Right ventricle myocardium superior (tissue), 1 donor: ENCODE measurements at places on chromosomes 7 and 10. TPM values are rescaled to one million over a fixed set of nuclear protein-coding genes. Genes with fewer than 3 reads are reported as not detected.

GRCh38 chr10:12687996-12688395 lies 313.5 kb downstream of the CCDC3 start:
- DNase-seq: no peak

DNA sequence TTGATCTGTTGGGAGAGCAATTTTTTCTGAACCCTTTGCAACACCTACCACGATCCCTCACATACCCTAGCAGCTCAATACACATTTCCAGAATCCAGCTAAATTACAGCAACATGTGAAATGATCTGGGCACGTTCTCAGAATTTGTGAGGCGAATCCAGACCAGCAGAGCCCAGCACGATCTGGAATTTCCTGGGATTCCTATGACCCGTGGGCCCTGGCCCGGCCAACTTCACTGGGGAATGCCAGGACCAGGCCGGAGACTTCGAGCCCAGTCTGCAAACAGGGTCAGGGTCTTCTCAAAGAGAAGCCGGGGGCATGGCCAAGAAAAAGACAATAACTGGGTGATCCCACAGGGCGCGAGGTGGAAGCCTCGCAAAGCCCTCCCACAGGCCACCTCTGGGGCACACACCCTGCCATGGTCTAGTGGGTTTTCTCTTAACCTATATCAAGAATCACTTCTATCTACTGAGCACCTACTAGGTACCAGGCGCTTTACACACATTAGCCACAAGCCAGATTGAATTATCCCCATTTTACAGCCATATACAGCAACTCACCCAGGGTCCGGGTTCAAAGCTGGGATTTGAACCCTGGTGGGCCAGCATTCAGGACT lies 33.8 kb downstream of the FAM53B start:
- no peak for DNase-seq

DNA sequence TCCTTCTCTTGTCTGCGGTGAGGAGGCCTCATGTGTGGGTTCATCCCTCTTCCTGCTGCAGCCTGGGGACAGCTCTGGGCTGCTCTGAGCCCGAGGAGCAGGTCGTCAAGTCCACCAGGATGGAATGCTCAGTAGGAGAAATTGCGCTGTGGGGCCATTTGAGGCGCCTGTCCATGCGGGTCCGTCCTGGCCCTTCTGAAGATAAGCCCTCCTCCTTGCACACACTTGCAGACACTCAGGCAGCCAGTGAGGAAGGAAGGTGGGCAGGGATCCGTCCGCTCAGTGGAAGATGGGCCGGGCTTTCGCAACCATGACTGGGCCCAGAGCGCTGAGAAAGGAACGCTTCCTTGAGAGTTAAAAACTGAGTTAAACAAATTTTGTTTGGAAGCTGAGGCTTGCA lies 356.8 kb downstream of the GLRX3 start:
- DNase-seq: no peak

GRCh38 chr10:8420182-8420581 lies 365.7 kb downstream of the GATA3 start:
- DNase-seq: no peak

- DNase-seq: no peak
Measured at GRCh38 chr7:31957756-31958155, 112.5 kb downstream of the PDE1C start.

GRCh38 chr7:44595934-44596635 lies 10.3 kb upstream of the OGDH start:
- DNase-seq: no peak

DNA sequence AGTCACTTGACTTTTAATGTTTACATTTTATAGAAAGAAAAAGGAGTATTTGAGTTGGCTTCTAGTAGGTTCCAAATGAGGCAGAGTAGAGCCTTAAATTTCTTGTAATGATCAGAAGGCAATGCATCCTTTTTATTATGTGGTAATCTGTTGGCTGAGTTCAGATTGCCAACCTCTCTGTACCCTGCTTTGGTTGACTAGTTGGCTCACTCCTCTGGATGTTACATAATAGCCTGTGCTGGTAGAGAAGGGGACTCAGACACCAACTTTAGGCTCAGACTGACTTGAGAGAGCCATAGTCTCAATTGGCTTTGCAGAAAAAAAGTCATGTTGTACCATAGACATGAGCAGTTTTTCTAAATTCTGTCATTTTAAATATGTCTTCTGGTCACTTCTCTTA lies 46.8 kb upstream of the GLCCI1 start:
- no peak for DNase-seq

GRCh38 chr7:26574476-26574875 lies 282.8 kb downstream of the SNX10 start:
- no peak for DNase-seq

DNA sequence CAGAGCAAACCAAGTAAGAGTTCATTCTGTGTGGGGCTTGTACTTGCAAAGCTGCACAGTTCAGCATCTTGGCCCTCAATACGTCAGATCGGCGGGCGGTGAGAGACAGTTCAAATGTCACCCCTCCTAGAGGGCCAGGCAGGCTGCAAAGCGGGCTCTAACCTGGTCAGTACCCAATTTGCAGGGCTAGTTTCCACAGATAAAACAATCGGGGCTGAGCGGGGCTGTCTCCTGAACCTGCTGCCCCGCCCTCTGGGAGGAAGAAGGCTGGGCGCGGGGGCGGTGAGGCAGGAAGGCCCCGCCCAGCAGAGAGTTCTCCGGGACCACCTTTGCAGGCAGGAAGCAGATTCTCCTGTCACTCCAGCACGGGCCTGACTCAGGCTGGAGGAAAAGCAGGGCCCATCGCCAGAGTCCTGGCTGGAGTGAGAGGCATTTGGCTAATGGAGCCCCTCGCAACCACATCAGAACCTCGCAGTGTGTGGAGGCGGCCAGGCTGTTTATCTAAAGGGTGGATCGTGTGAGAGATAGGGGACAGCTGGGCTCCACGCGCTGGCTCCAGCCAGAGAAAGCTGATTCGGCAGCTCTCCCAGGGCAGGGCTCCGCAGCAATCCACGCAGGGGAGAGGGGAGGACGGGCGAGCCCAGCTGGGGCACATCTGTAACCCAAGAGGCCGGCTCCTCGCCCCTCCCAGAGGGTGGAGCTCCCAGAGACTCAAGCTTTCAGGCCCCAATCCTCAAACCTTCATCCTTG lies 83.1 kb downstream of the SH3PXD2A start:
- peak; percentile 93 for DNase-seq

DNA sequence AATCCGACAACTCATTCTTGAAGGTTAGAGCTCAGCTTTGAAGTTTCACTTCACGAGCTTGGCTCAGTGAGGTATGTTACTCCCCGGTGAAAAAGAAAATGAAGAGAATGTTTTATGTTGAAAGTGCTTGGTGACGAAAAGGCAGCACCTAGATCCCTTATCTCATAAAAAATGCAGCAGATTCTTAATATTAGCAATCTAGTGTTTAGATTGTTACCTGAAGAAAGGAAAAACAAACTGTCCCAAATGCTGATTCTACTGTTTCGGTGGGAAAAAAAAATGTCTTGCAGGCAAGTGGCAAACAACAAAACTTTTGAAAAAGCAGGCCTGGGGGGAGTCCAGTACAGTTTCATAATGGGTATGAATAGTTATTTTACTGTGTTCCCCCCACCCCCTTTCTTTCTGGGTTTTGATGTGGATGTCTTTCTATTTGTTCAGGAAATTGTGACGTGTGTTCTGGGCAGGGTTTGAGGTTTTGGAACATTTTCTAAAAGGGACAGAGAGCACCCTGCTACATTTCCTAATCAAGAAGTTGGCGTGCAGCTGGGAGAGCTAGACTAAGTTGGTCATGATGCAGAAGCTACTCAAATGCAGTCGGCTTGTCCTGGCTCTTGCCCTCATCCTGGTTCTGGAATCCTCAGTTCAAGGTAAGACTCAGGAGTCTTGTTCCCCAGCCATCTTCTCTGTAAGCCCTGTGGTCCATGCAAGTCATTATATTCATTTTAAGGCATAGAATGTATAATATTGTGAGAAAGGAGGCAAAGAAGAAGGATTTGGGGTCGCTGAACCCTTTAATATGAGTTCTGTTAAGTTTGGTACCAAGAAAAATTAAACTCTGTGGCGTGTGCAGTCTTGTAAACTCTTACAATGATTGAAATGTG lies at the start of gene SRGN:
SRGN (plus strand) TSS at position 514 of the 881 bp plus-strand sequence; CDS start at position 569, 55 bp downstream.
- peak; percentile 59 for DNase-seq

GRCh38 chr10:122877264-122877663 lies 2.1 kb downstream of the FAM24B start:
- DNase-seq: no peak

GRCh38 chr7:64098-64915 lies 128.1 kb upstream of the FAM20C start:
- DNase-seq: peak; percentile 72

DNA sequence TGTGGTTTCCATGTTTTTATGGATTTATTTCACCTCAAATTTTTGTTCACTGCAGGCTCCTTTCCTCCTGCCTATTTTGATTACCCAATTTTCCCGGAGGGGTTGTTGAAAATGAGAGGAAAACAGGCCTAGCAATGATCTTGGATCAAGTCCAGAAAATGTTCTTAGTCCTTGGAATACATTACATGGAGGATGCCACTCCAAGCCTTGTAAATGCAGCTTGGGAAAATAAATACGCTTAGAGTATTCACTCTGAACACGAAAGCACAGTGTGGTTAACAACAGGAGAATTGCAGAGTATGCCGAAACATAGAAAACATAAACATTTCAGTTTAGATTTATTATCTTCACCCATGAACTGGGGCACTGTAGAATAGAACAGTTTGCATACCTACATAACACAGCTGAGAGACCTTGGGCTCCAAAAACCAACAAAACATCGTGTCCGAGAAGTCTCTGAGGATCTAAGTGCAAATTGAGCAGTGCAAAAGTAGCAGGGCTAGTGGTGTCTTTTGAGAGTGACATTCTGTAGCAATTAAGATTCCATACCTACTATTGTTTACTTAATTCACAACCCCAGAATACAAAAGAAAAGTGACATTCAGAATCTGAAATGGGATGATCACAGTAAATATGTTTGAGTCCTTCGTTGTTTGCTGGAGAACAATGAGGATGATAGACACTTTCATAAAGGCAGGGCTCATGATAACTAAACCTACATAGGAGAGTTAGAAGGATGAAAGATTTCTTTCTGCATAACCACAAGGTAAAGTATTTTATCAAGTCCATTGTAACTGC lies 7.6 kb upstream of the CD36 start:
- DNase-seq: no peak

DNA sequence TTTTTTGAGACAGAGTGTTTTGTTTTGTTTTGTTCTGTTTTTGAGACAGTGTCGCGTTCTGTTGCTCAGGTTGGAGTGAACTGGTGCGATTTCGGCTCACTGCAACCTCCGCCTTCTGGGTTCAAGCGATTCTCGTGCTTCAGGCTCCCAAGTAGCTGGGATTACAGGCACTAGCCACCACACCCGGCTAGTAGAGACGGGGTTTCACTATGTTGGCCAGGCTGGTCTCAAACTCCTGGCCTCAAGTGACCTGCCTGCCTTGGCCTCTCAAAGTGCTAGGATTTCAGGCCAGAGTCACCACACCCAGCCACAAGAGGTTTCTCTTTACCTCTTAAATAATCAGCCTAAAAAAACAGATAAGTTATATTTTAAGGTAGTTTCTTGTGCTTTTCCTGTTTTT lies 8.7 kb upstream of the ARHGAP12 start:
- DNase-seq: peak; percentile 44

DNA sequence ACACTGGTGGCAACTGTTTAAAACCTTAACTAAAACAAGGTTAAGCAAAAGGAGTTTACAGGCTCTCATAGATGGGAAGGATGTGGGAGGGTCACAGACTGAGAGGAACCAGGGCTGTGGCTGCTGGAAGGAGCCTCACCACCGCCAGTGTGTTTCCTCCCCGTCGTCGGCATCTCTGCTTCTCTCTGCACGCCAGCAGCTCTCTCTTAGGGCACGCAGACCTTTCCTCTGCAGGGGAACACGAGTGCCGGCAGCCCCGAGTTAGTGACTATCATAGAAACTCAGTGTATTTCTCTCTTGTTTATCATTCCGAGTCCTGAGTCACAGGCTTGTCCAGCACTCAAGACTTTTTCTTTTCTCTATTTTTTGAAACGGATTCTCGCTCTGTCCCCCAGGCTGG lies 8.1 kb upstream of the SH2D4B start:
- peak; percentile 62 for DNase-seq

GRCh38 chr10:78829565-78829964 lies 239.2 kb upstream of the ZMIZ1 start:
- no peak for DNase-seq

SUGCT gene
- total RNA-seq: 8.4 TPM

PSPH gene
- total RNA-seq: 12.0 TPM

AGR2 gene
- not detected for total RNA-seq

TAX1BP1 gene
- 158 TPM for total RNA-seq

TCERG1L gene
- not detected for total RNA-seq

CCL24 gene
- total RNA-seq: not detected

GRID2IP gene
- not detected for total RNA-seq

CHAT gene
- total RNA-seq: not detected

PON3 gene
- 0.56 TPM for total RNA-seq

SEMA3D gene
- 1.1 TPM for total RNA-seq

PURB gene
- 13.3 TPM for total RNA-seq
